Activated CD4-positive, alpha-beta T cell treated with anti-CD3 and anti-CD28 coated beads, Interleukin-2, Interleukin-6, amounts not matched to agents 100 ng/mL and 50 ng/mL, durations not matched to agents 16 hours and 8 hours (primary cell): ENCODE measurements at places on chromosomes 7 and 10.

DNA sequence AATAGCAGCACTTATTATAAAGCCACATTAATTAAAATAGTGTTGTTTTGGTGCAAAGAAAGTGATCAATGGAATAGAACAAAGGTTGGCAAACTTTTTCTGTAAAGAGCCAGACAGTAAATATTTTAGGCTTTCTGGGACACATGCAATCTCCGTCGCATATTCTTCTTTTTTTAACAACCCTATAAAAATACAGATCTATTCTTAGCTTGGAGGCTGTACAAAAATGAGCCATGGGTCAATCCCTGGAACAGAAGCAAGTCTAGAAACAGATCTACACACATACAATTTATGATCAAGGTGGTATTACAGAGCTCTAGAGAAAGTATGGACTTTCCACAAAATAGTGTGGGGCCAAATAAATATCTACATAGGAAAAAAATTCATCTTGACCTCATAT is 71.8 kb downstream of the ARHGAP21 start:
- DNase-seq: no peak

GRCh38 chr7:74398426-74398825 is 55.3 kb upstream of the GTF2IRD1 start:
- no peak for DNase-seq

- no peak for DNase-seq
Observed at GRCh38 chr7:38195804-38196595, 18.0 kb downstream of the STARD3NL start.

- DNase-seq: no peak
Observed at GRCh38 chr10:53903756-53904155, 897.3 kb downstream of the PCDH15 start.

- DNase-seq: no peak
Observed at GRCh38 chr7:129457101-129457500, 22.9 kb downstream of the STRIP2 start.

GRCh38 chr7:12550956-12551355 is 19.6 kb upstream of the SCIN start:
- no peak for DNase-seq

- no peak for DNase-seq
Observed at GRCh38 chr10:77156406-77156879, 481.2 kb downstream of the KCNMA1 start.

GRCh38 chr7:115782696-115783490 is 247.7 kb downstream of the TFEC start:
- DNase-seq: no peak

- no peak for DNase-seq
Observed at GRCh38 chr7:151822541-151823181, 54.3 kb downstream of the PRKAG2 start.

DNA sequence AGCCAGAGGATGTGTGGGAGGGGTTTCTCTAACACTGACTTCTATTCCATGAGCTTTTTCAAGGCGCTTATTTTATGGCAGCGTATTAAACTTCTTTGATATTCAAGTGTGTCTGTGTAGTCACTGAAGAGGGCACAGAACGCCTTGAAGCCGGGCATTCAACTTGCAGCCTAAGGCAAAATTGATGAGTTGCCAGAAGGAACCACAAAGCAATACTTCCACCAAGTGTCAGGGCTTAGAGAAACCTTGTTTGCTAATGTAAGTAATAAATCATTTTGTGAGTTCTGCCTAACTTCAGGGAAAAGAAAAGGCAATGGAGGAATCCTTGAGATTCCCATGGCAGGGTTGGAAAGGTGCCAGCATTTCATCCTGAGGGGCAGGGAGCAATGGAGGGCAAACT is 163.8 kb downstream of the LCOR start:
- no peak for DNase-seq

- no peak for DNase-seq
Observed at GRCh38 chr10:132264966-132265889, 42.5 kb downstream of the STK32C start.

- DNase-seq: no peak
Observed at GRCh38 chr7:93758631-93759030, 131.9 kb downstream of the TFPI2 start.

- DNase-seq: no peak
Observed at GRCh38 chr7:12256090-12256489, 45.0 kb downstream of the TMEM106B start.

DNA sequence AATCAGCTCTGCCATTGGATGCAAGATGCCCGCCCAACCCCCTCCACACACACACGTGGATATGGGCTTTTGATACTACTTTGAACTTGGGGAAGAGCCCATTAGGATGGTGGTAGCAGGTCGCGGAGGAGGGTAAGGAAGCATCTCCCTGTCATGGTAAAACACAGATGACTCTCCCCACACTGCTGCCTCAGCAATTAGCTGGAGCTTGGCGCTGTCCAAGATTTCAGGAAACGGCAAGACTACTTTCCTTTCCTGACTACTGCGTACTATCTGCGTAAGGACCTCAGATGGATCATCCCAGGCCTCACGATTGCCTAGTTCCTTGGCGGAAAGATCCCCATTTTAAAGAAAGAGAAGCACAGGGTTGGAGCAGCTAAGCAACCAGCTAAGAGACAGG is 134.3 kb downstream of the C10orf90 start:
- no peak for DNase-seq

DNA sequence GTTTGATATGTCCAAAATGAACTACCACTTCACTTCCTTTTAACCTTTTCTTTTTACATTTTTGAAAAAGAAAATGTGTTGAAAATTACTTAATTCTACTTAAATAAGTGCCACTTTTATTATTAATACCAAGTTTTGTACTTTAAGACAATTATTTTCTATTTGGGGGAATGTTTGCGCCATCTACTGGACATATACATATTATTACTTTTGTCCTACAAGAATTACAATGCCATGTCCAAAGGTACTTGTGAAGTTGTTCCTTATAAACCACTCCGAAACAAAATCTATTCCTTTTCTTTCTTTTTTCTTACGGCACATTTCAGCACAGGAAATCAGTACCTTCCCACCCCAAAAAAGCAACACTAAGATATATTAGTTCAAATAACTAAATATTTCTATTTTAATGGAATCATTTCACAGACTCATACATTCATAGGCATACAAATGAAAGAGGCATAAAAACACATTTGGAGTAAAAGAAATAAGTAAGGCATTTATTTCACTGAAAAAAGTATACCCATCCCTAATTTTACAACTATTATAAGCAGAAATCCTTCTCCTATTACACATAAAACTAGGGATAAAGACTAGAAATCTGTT is 169.9 kb downstream of the RNF133 start:
- DNase-seq: peak; percentile 11
